ENCODE measurements at places on chromosomes 7 and 10. TPM values are rescaled to one million over a fixed set of nuclear protein-coding genes. Genes with fewer than 3 reads are reported as not detected.

Gene DENND2A
- total RNA-seq, result not detected

Gene ZNF33B
- total RNA-seq, result 30.0 TPM

Gene CH25H
- total RNA-seq, result not detected

Gene SPDYE17
- not detected for total RNA-seq

Gene NFKB2
- 104 TPM for total RNA-seq

Gene TAC1
- not detected for total RNA-seq

Gene MEOX2
- total RNA-seq, result not detected

Gene TMEM26
- not detected for total RNA-seq

Gene MLXIPL
- not detected for total RNA-seq

Gene UTF1
- total RNA-seq, result not detected

Gene CCDC172
- total RNA-seq, result not detected

Gene AQP1
- not detected for total RNA-seq

Gene COMTD1
- 42.3 TPM for total RNA-seq

All from activated naive CD8-positive, alpha-beta T cell treated with anti-CD3 and anti-CD28 coated beads, Interleukin-2, amount 10 ng/mL, durations not matched to agents 7 days and 5 days (primary cell).